ENCODE measurements at places on chromosomes 12 and 14. TPM values are rescaled to one million over a fixed set of nuclear protein-coding genes. Genes with fewer than 3 reads are reported as not detected.

TOMM20L gene
- total RNA-seq: not detected

- no peak for DNase-seq
- H3K27ac ChIP-seq: no peak overlapping the region
- no peaks in the 10 kb centered on the region for H3K27me3 ChIP-seq
- H3K36me3 ChIP-seq: no peaks in the 10 kb centered on the region
- H3K4me1 ChIP-seq: no peaks in the 10 kb centered on the region
These were observed 472.1 kb upstream of the RGS6 start for GRCh38 chr14:71460091-71460490.

DPY19L2 gene
- 3.2 TPM for total RNA-seq

SYNJ2BP gene
- total RNA-seq: 8.8 TPM

GRCh38 chr14:98947911-98948595, 323.9 kb downstream of the BCL11B start:
- H3K4me1 ChIP-seq: peaks cover 10% of the 10 kb centered on the region
- H3K36me3 ChIP-seq: no peaks in the 10 kb centered on the region
- no peak overlapping the region for H3K27ac ChIP-seq
- no peaks in the 10 kb centered on the region for H3K27me3 ChIP-seq

GPRC5D gene
- total RNA-seq: not detected

DNA sequence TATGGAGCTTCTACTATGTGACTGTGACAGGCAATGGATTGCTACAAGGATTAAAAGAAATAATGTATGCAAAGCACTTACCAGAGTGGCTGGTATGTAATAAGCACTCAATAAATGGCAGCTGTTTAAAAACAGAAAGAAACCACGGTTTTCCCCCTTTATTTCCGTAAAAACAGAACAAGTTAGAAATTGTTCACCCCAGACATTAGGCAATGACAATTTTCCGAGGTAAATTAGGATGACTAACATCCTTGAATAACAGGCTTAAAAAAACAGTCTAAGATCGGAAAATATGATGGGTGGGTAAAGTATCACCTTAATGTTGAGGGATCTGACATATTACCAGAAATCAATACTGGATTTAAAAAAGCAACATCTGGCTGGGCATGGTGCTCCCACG, 20.9 kb upstream of the CNIH1 start:
- no peak overlapping the region for H3K27ac ChIP-seq
- H3K27me3 ChIP-seq: no peaks in the 10 kb centered on the region
- H3K36me3 ChIP-seq: no peaks in the 10 kb centered on the region
- no peak overlapping the region for H3K4me3 ChIP-seq
- no peak for DNase-seq

- H3K4me3 ChIP-seq: peak overlapping the region; percentile 80
- DNase-seq: peak; percentile 53
- no peaks in the 10 kb centered on the region for H3K27me3 ChIP-seq
- peaks cover 20% of the 10 kb centered on the region for H3K4me1 ChIP-seq
- H3K36me3 ChIP-seq: no peaks in the 10 kb centered on the region
- peak overlapping the region; percentile 90 for H3K27ac ChIP-seq
These were observed 551 bp downstream of the METTL1 start for GRCh38 chr12:57771236-57771872.

All from ascending aorta (tissue), 2 donors.